ENCODE measurements at places on chromosomes 13 and 19. TPM values are rescaled to one million over a fixed set of nuclear protein-coding genes. Genes with fewer than 3 reads are reported as not detected.
A peak's percentile ranks its signal among the peaks of the same experiment; 100 is the strongest.

GRCh38 chr19:498511-498891 lies 2.2 kb downstream of the MADCAM1 start:
- no peak overlapping the region for H3K27ac ChIP-seq
- H3K4me1 ChIP-seq: no peaks in the 10 kb centered on the region
- no peaks in the 10 kb centered on the region for H3K36me3 ChIP-seq
- no peak overlapping the region for H3K4me3 ChIP-seq

SHISA7 gene
- not detected for total RNA-seq

DNA sequence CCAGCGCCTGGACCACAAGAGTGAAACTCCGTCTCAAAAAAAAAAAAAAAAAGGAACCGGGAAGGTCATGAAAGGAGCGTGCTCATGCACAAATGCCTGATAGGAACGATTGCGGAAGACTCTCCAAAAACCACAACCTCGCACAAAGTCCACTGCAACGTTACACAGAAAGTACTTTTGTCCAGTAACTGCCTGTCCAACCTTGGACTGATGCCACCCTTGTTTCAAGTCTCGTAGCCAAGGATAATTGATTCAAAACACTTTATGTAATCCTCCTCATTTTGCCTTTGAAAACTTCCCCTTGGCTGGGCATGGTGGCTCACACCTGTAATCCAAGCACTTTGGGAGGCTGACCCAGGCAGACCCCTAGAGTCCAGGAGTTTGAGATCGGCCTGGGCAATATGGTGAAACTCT lies 13.7 kb downstream of the LGALS7 start:
- H3K4me3 ChIP-seq: no peak overlapping the region
- no peaks in the 10 kb centered on the region for H3K36me3 ChIP-seq
- no peak overlapping the region for H3K27ac ChIP-seq
- H3K27me3 ChIP-seq: no peaks in the 10 kb centered on the region
- DNase-seq: no peak
- no peaks in the 10 kb centered on the region for H3K4me1 ChIP-seq

GRCh38 chr19:10832939-10833296 lies 3.1 kb downstream of the TMED1 start:
- H3K36me3 ChIP-seq: no peaks in the 10 kb centered on the region
- DNase-seq: no peak
- H3K27ac ChIP-seq: no peak overlapping the region
- no peaks in the 10 kb centered on the region for H3K4me1 ChIP-seq

DNA sequence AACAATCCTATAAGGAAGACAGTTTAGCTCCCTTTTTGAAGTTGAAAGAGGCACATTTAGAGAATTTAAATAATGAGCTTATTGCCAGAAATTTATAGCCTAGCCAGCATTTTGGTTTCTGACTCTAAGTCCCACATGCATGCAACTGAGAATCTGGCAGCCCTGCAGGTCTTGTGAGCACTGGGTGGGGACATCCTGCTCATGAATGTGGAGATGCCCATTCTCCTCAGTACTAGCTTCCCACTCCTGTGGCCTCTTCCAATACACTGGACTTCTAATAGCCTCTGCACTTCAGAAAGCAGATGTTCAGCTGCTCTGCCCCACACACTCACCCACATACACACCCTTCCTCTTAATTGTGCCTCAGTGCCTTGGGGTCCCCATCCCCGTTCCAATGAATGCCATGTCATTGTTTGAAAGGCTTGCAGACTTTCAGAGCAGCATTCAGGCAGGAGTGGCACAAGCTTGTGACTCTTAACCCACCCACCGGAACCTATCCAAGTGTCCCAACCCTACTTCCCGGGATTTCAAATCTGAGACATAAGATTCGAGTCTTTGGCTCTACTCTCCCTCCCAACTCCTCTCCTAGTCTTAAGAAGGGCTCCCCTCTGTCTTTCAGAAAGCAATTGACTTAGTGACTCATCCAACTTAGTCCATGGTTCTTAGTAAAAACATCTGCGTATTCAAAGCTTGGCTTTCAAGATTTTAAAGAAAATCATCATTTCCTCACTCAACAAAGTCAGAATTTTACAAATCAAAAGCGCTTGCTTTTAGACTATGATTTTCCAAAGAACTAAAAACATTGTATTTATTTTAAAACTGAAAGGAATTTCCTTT lies 80.0 kb upstream of the FREM2 start:
- no peaks in the 10 kb centered on the region for H3K4me1 ChIP-seq
- H3K27me3 ChIP-seq: no peaks in the 10 kb centered on the region
- no peaks in the 10 kb centered on the region for H3K36me3 ChIP-seq
- DNase-seq: no peak
- no peak overlapping the region for H3K4me3 ChIP-seq
- H3K27ac ChIP-seq: no peak overlapping the region

GRCh38 chr19:13597640-13598039 lies 91.4 kb upstream of the CACNA1A start:
- DNase-seq: peak; percentile 29
- H3K27ac ChIP-seq: no peak overlapping the region
- no peaks in the 10 kb centered on the region for H3K36me3 ChIP-seq
- no peaks in the 10 kb centered on the region for H3K4me1 ChIP-seq

DPY19L3 gene
- total RNA-seq: 24.4 TPM

FOXA3 gene
- total RNA-seq: not detected

DNA sequence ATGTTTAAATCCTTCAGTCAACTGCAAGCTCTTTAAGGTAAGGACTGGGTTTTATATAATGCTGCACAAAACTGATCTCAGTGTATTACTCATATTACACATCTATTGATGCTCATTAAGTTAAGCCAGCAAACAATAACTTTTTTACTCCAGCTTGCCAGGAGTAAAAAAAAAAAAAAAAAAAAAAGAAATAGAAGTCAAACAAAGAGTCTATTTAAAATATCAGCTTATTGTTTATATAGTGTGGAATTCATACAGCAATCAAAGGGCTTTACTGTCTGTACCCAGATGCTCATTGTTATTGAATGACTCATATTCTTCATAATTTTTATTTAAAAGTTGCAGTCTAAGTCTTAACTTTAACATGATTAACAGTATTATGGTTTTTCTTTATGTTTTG lies 21.8 kb upstream of the KBTBD7 start:
- H3K27me3 ChIP-seq: no peaks in the 10 kb centered on the region
- H3K27ac ChIP-seq: no peak overlapping the region
- no peaks in the 10 kb centered on the region for H3K36me3 ChIP-seq

GRCh38 chr19:35041548-35042055 lies at the start of gene HPN:
TSS of gene HPN (plus strand) at chr19:35041721. CDS start at chr19:35042507, 786 bp downstream.
- no peaks in the 10 kb centered on the region for H3K36me3 ChIP-seq
- DNase-seq: no peak
- H3K27ac ChIP-seq: peak within 1 kb of the TSS; percentile 53
- H3K4me1 ChIP-seq: no peaks in the 10 kb centered on the region
- H3K4me3 ChIP-seq: no peak within 1 kb of the TSS
- H3K27me3 ChIP-seq: no peaks in the 10 kb centered on the region

- no peaks in the 10 kb centered on the region for H3K27me3 ChIP-seq
- H3K27ac ChIP-seq: no peak overlapping the region
- H3K4me1 ChIP-seq: no peaks in the 10 kb centered on the region
- DNase-seq: no peak
- no peaks in the 10 kb centered on the region for H3K36me3 ChIP-seq
Measured at GRCh38 chr13:47087841-47088240, 191.0 kb upstream of the HTR2A start.
